ENCODE measurements at places on chromosomes 1 and 21.

- no peak for DNase-seq
Observed at GRCh38 chr1:117473063-117473462, 105.8 kb downstream of the MAN1A2 start.

- DNase-seq, result no peak
Observed at GRCh38 chr1:28508435-28508754, 2.6 kb downstream of the RCC1 start.

DNA sequence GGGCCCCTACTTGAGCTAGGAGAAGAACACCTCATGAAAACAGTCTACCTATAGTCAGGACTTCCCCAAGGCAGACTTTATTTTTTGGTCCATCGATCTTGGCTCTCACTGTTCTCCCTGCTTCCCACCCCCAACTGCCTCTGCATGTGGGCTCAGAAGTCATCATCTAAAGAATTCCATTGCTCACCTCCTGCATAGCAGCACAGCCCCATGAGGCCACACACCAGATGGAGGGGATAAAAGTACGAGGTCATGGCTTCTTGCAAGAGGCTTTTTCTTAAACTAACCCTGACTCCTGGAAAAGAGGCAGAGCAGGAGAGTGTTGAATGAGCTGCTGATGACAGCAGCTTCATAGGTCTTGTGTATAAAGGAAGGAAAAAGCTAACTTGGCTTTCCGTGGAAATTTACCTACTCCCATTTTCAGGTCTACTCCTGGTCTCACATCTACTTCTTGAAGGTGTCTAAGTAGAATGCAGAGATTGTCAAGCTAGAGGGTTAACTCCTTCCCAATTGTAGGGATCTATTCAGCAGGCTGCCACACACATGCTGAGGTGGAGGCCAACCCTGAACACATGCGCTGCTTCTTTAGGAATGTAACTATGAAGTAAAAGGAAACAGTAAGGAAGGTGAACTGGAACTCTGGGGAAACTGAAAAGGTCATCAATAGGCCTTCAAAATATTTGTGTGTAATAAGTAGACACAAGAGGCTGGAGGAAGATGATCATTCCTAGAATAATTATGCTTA, 18.7 kb downstream of the WNT2B start:
- DNase-seq, result no peak

DNA sequence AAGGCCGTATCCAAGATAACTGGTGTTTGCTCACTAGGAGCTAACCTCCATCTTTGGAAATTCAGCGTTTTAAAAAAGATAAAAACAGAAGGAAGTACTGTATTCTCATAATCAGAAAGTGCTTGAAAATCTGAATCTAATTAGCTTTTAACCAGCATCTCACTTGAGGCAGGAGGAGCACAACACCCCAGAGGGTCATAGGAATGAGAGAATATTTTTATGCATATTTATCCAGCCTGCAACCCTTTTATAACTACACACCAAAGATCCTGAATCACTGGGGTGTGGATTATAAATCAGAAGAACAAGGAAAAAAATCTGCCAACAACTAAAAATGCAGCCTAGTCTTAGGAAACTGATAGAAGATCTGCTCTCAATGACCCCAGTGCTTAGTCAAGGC, 68.0 kb upstream of the PTCH2 start:
- DNase-seq, result no peak

- DNase-seq, result no peak
Observed at GRCh38 chr1:208479435-208479834, 235.3 kb upstream of the PLXNA2 start.

- no peak for DNase-seq
Observed at GRCh38 chr1:55970526-55971110, 608.7 kb downstream of the PLPP3 start.

DNA sequence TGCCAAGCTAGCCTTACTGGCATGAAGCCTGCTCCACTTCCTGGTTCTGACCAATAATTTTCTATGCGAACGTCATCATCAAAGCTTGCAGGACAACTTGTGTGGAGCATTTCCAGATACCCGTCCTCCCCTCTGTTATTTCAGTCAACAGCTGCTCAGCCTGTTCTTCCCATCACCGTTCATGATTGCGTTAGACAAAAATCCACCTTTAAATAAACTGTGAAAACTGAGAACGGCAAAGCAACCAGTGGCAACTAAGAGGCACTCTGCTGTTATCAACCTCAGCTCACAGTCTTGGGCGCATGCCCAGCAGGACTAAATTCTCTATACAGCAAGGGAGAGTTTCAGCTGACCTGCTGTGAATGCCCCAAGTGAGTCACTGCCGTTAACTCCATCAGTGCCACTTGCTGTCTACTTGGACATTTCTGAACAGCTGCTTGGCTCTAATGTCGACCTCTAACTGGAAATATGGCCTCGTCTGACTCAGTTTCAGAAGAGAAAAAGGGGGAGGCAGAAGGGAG, 207.4 kb upstream of the RUNX1 start:
- DNase-seq, result peak; percentile 99

GRCh38 chr1:66282891-66283621, 250.9 kb upstream of the SGIP1 start:
- no peak for DNase-seq

- no peak for DNase-seq
Observed at GRCh38 chr1:55559161-55559611, 344.0 kb upstream of the USP24 start.

DNA sequence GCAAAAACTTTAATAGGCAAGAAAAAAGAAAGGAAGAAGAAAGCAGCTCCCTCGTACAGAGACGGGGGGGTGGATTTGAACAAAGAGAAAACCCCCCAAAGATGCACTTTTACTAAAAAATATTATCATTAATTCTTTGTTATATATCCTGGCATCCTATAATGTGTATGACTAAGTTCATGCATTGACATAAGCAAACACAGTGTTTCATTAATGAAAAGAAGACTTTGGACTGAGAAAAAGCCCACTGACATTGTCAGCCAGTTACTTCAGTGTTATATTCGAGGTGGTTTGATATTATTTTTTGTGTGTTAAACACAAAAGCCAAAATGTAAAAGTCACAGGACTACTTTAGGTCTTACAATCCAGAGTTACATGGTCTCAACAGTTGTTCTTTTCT, 110.1 kb upstream of the DPYD start:
- no peak for DNase-seq

GRCh38 chr1:107862064-107862463, 102.9 kb downstream of the VAV3 start:
- DNase-seq, result no peak

GRCh38 chr1:179177182-179177581, 52.3 kb downstream of the ABL2 start:
- no peak for DNase-seq
